ENCODE measurements at places on chromosomes 4 and X. TPM values are rescaled to one million over a fixed set of nuclear protein-coding genes. Genes with fewer than 3 reads are reported as not detected.

COL4A6 gene
- total RNA-seq: 0.28 TPM

- H3K4me3 ChIP-seq: peak overlapping the region; percentile 22
- H3K27me3 ChIP-seq: peaks cover 20% of the 10 kb centered on the region
- peaks cover 15% of the 10 kb centered on the region for H3K4me1 ChIP-seq
- no peaks in the 10 kb centered on the region for H3K36me3 ChIP-seq
- H3K27ac ChIP-seq: peak overlapping the region; percentile 7
- DNase-seq: no peak
These were observed 5.9 kb downstream of the ZFYVE28 start for GRCh38 chr4:2412534-2412884.

DNA sequence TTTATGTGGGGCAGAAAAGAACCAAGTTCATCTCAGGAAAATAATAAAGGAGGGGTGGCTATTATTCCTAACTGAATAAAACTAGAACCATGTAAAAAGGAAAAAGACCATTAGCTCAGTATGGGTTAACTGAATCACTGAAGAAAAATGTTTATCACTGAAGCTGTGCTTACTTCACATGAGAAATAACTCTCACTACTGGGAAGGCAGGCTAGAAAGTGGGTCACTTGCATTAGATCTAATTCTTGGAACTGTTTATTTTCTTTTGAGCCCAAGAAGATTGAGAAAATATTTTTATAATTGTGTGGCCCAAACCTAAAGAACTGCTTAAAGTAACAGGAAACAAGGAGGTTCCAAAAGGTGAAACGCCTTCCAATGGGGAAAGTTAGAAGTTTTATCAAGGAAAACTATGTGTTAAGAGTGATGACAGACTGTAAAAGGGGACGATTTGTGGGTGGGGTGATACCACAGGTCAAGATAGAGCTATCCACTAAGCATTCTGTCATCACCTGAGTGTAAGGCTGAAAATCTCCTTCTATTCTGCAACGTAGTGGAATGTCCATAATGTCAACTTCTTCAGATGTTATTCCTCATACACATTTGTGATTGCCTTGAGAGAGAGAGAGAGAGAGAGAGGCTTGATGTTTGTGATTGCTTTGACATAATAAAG, 1083.5 kb downstream of the PCDH7 start:
- no peak for DNase-seq
- H3K4me3 ChIP-seq: no peak overlapping the region

GRCh38 chr4:189420572-189420971, 520.1 kb upstream of the FRG1 start:
- no peaks in the 10 kb centered on the region for H3K36me3 ChIP-seq
- no peak for DNase-seq
- no peaks in the 10 kb centered on the region for H3K27me3 ChIP-seq
- no peaks in the 10 kb centered on the region for H3K4me1 ChIP-seq
- no peak overlapping the region for H3K4me3 ChIP-seq

All from IMR-90 (cell line).